ENCODE measurements at places on chromosomes 7 and 10. TPM values are rescaled to one million over a fixed set of nuclear protein-coding genes. Genes with fewer than 3 reads are reported as not detected.

GRCh38 chr10:77737608-77738007 lies 100.0 kb upstream of the KCNMA1 start:
- H3K36me3 ChIP-seq, result no peaks in the 10 kb centered on the region
- no peak overlapping the region for H3K4me3 ChIP-seq
- no peaks in the 10 kb centered on the region for H3K27me3 ChIP-seq
- H3K27ac ChIP-seq, result no peak overlapping the region
- no peaks in the 10 kb centered on the region for H3K4me1 ChIP-seq

- no peaks in the 10 kb centered on the region for H3K27me3 ChIP-seq
- H3K4me1 ChIP-seq, result no peaks in the 10 kb centered on the region
- no peak overlapping the region for H3K4me3 ChIP-seq
- DNase-seq, result no peak
These were observed 119.4 kb downstream of the GNAT3 start for GRCh38 chr7:80392229-80393169.

DNA sequence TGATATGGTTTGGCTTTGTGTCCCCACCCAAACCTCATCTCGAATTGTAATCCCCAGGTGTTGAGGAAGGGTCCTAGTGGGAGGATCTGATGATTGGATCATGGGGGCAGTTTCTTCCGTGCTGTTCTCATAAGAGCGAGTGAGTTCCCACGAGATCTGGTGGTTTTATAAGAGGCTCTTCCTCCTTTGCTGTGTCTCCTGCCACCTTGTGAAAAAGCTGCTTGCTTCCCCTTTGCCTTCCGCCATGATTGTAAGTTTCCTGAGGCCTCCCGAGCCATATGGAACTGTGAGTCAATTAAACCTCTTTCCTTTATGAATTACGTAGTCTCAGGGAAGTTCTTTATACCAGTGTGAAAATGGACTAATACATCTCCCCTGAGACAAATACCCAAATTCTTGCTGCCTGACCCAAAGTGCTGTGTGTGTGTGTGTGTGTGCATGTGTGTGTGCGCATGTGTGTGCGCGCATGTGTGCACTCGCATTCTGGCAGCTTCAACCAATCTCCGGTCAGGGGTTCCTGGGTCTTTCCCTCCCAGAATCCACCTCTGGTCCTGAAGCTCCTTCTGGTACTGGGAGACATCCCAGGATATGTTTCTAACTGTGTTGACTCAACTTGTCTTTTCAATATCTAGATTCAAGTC lies 98.1 kb upstream of the LRRC4 start:
- no peaks in the 10 kb centered on the region for H3K27me3 ChIP-seq
- H3K4me3 ChIP-seq, result no peak overlapping the region
- peaks cover 5% of the 10 kb centered on the region for H3K4me1 ChIP-seq
- no peak for DNase-seq
- no peak overlapping the region for H3K27ac ChIP-seq

GRCh38 chr7:70679661-70680060 lies 452.3 kb upstream of the GALNT17 start:
- H3K4me1 ChIP-seq, result peaks cover 3% of the 10 kb centered on the region
- H3K27ac ChIP-seq, result no peak overlapping the region
- no peak for DNase-seq
- no peaks in the 10 kb centered on the region for H3K27me3 ChIP-seq
- no peaks in the 10 kb centered on the region for H3K36me3 ChIP-seq
- no peak overlapping the region for H3K4me3 ChIP-seq

DNA sequence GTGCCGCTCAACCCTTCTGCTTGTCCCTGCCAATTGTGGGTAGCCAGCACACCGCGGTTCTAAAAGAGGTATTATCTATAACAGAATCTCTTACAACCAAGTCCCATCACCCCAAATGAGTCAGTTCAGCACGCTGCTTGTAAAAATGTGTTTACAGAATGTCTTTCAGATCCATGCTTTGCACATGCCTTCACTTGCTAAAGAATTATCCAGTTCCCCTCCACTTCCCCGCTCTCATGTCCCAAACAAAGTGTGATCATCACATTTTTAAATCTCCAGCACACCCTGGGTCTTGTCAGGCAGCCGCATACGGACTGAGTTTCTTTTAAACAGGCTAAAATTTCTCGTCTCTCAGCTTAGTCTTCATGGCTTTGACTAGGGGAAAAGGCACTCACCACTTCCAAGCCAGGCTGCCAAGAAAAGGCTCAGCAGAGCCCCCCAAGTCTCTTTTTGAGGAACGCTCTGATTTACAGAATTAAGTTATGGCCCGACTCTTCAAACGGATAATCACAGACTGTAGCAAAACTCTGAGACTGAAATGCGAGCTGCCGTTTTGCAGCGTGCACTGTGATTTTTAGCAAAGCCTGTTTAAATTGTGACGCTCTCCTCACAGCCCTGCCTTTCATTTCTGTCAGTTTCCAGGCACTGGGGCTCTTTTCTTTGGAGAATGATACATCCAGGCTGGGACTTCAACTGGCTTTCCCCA lies 29.8 kb upstream of the FGFR2 start:
- no peak for DNase-seq
- H3K27ac ChIP-seq, result no peak overlapping the region
- H3K27me3 ChIP-seq, result no peaks in the 10 kb centered on the region
- H3K36me3 ChIP-seq, result no peaks in the 10 kb centered on the region
- H3K4me1 ChIP-seq, result no peaks in the 10 kb centered on the region

DNA sequence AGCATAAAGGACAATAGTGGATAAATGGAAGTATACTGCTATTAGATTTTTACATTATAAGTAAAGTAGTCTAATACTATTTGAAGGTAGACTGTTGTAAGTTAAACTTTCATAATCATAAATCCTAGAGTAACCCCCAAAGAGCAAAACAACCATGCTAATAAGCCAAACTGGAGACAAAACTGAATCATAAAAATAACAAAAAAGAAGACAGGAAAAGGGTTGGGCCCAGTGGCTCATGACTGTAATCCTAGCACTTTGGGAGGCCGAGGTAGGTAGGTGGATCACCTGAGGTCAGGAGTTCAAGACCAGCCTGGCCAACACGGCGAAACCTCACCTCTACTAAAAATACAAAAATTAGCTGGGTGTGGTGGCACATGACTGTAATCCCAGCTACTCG lies 9.7 kb downstream of the CACUL1 start:
- H3K4me1 ChIP-seq, result no peaks in the 10 kb centered on the region
- H3K27me3 ChIP-seq, result no peaks in the 10 kb centered on the region
- peaks cover 6% of the 10 kb centered on the region for H3K36me3 ChIP-seq
- H3K4me3 ChIP-seq, result no peak overlapping the region
- no peak overlapping the region for H3K27ac ChIP-seq

- H3K27me3 ChIP-seq, result no peaks in the 10 kb centered on the region
- H3K27ac ChIP-seq, result no peak overlapping the region
- H3K36me3 ChIP-seq, result no peaks in the 10 kb centered on the region
- H3K4me3 ChIP-seq, result no peak overlapping the region
These were observed 168.9 kb downstream of the TWIST1 start for GRCh38 chr7:18948521-18948920.

The TEX47 gene
- polyA plus RNA-seq, result not detected

The MACROH2A2 gene
- polyA plus RNA-seq, result not detected

Measured in B cell (primary cell).